Activated CD4-positive, alpha-beta T cell treated with anti-CD3 and anti-CD28 coated beads, Interleukin-2, amount 10 ng/mL, durations not matched to agents 7 days and 5 days (primary cell): ENCODE measurements at places on chromosomes 6 and 20. TPM values are rescaled to one million over a fixed set of nuclear protein-coding genes. Genes with fewer than 3 reads are reported as not detected.

Gene C6orf163
- 2.3 TPM for total RNA-seq

Gene AIG1
- 12.1 TPM for total RNA-seq

Gene SPATS1
- total RNA-seq = not detected

Gene OVOL2
- total RNA-seq = not detected

Gene TNFRSF6B
- not detected for total RNA-seq

Gene SNTA1
- total RNA-seq = 7.8 TPM

Gene HRH3
- total RNA-seq = not detected

Gene STK4
- 229 TPM for total RNA-seq

Gene ENPP1
- 0.10 TPM for total RNA-seq

Gene SNAP25
- not detected for total RNA-seq

Gene LY6G6F
- not detected for total RNA-seq

Gene HECA
- total RNA-seq = 60.1 TPM

Gene HLA-G
- 1.3 TPM for total RNA-seq

Gene JPH2
- total RNA-seq = not detected

Gene DDR1
- total RNA-seq = 4.5 TPM

Gene LRRC1
- 3.7 TPM for total RNA-seq

Gene ME1
- not detected for total RNA-seq

Gene BPIFB2
- total RNA-seq = not detected

Gene FAM50B
- 12.7 TPM for total RNA-seq

Gene TRIM26
- total RNA-seq = 88.3 TPM

Gene ZBTB9
- total RNA-seq = 9.0 TPM

Gene CCHCR1
- 44.7 TPM for total RNA-seq

Gene PHF10
- total RNA-seq = 57.4 TPM

Gene COL10A1
- total RNA-seq = not detected

Gene FAM217B
- total RNA-seq = 33.7 TPM

Gene SIRPB1
- total RNA-seq = 4.5 TPM

Gene DPPA5
- total RNA-seq = not detected

Gene FOXP4
- total RNA-seq = 5.3 TPM

Gene SYNDIG1
- not detected for total RNA-seq

Gene DYNLT2
- total RNA-seq = 2.2 TPM
